ENCODE measurements at places on chromosomes 7 and 10. TPM values are rescaled to one million over a fixed set of nuclear protein-coding genes. Genes with fewer than 3 reads are reported as not detected.

Gene C10orf62
- not detected for total RNA-seq

Gene SORBS1
- 690 TPM for total RNA-seq

Gene PTPRZ1
- total RNA-seq = 0.98 TPM

Gene MRLN
- total RNA-seq = not detected

Gene EEPD1
- 57.3 TPM for total RNA-seq

Gene PRPS1L1
- not detected for total RNA-seq

Gene LBX1
- not detected for total RNA-seq

Gene HMX2
- not detected for total RNA-seq

Gene FFAR4
- total RNA-seq = 5.8 TPM

Gene CABCOCO1
- not detected for total RNA-seq

Gene SEMA3D
- total RNA-seq = 3.1 TPM

Gene DTX2
- total RNA-seq = 18.1 TPM

Gene HERC4
- total RNA-seq = 69.9 TPM

Gene ALOX5
- 31.8 TPM for total RNA-seq

Gene PRKCQ
- 1.0 TPM for total RNA-seq

Gene CAMK2B
- 1.1 TPM for total RNA-seq

Gene CUTC
- total RNA-seq = 61.5 TPM

Gene CARD11
- total RNA-seq = 1.2 TPM

Gene ETV1
- 0.88 TPM for total RNA-seq

Measured in subcutaneous adipose tissue (tissue), 4 donors.